ENCODE measurements at places on chromosomes 16 and 17. TPM values are rescaled to one million over a fixed set of nuclear protein-coding genes. Genes with fewer than 3 reads are reported as not detected.

The GLTPD2 gene
- total RNA-seq: not detected

DNA sequence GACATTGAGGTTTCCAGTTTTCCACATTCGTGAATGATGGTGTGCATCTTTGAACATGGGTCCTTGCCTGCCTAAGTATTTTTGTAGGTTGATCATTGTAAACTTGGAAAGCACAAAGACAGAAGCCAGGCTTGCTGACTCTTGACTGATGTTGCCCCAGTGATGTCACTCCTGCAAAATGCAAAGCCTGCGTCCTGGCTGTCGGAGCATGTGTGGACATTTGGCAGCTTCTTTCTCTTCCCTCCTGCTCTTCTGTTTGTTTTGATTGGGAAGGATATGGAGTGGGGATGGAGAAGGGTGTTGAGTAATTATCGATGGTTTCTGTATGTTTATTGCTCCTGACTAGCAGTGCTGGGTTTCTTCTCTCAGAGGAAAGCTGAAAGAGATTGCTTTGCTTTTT is 3.2 kb downstream of the NDE1 start:
- no peak for DNase-seq

- DNase-seq: no peak
These were observed 104.7 kb downstream of the PITPNC1 start for GRCh38 chr17:67481808-67482207.

The HBQ1 gene
- total RNA-seq: not detected

GRCh38 chr16:50679266-50679665 is 1.8 kb downstream of the SNX20 start:
- DNase-seq: no peak

The ACSM2A gene
- not detected for total RNA-seq
